SJSA1 (cell line): ENCODE measurements at places on chromosomes 3 and 15.
A peak's percentile ranks its signal among the peaks of the same experiment; 100 is the strongest.

- no peak for DNase-seq
Observed at GRCh38 chr15:69360642-69361041, 53.5 kb upstream of the KIF23 start.

- no peak for DNase-seq
Observed at GRCh38 chr3:125025642-125026041, 30.2 kb downstream of the HEG1 start.

DNA sequence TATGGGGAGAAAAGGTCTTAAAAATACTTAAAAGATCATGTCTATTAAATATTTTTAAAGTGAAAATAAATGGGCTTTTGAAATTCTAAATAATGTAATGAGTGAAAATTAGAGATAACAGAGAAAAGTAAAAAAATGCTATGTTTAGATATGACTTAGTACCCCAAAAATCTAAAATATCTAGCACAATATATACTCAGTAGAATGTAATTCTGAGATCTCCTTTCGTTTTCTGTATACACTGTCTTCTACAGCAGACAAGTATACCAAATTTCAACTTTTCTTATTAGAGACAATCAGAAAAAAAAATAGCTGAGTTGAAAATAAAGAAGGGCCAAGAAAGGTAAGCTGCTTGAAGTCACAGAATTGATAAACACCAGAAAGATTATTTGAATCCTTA is 140.8 kb downstream of the ADAM10 start:
- DNase-seq: no peak

GRCh38 chr15:73578026-73578425 is 55.2 kb downstream of the NPTN start:
- DNase-seq: no peak

DNA sequence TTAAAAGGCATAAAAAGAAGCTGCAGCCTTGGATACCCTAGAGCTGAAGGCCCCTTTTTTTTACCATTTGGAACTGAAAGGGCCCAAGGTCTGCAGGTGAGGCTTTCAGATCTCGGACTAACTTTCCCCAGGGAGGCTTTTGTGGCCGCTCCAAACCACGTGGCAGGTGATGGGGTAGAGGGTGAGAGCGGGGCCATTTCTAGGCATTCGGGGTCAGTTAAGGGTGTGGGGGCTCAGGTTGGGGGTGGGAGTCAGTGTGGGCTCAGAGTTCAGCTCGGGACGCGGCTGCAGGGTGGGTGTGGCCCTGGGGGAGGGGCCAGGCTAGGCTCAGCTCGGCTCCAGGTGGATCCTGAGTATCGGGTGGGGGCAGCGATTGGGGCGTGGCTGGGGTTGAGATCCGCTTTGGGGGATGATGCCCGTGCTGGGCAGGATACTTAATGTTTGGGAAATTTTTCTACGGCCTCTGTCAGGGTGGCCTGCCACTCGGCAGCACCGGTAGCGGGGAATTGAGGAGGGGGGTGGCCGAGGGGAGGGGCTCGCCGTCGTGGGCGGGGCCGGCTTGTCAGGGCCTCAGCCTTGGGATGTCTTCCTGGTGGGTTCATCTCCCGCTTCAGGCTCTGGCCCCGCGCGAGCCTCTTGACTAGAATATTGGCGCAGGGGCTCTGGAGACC is 2.5 kb downstream of the KLF13 start:
- no peak for DNase-seq

GRCh38 chr3:88117683-88118082 is 32.1 kb upstream of the C3orf38 start:
- no peak for DNase-seq

- no peak for DNase-seq
Observed at GRCh38 chr3:139572847-139573672, 33.5 kb upstream of the RBP1 start.

GRCh38 chr3:119738741-119739140 is 35.9 kb downstream of the CFAP91 start:
- DNase-seq: no peak

DNA sequence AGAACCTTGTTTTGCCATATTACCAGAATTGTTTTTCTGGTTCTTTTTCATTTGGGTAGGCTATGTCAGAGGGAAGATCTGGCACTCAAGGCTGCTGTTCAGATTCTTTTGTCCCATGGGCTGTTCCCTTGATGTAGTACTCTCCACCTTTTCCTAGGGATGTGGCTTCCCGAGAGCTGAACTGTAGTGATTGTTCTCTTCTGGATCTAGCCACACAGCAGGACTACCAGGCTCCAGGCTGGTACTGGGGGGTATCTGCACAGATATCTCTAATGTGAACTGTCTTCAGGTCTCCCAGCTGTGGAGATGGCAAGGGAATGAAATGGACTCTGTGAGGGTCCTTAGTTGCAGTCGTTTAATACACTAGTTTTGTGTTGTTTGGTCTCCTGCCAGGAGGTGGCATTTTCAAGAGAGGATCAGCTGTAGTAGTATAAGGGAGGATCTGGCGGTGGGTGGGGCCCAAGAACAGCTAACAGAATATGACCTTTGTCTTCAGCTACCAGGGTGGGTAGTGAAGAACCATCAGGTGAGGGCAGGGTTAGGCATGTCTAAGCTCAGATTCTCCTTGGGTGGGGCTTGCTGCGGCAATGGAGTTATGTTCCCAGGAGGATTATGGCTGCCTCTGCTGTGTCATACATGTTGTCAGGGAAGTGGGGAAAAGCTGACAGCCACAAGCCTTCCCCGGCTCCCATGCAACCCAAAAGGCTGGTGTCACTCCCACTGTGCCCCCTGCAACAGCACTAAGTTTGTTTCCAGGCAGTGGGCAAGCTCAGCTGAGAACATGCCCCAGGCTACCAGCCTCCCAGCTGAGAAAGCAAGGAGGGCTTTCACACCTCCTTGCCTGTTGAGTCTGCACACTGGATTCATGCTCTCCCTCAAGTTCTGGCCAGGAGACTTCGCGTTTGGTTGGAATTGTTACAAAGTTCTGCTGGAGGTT is 252.5 kb downstream of the ISL2 start:
- DNase-seq: no peak

DNA sequence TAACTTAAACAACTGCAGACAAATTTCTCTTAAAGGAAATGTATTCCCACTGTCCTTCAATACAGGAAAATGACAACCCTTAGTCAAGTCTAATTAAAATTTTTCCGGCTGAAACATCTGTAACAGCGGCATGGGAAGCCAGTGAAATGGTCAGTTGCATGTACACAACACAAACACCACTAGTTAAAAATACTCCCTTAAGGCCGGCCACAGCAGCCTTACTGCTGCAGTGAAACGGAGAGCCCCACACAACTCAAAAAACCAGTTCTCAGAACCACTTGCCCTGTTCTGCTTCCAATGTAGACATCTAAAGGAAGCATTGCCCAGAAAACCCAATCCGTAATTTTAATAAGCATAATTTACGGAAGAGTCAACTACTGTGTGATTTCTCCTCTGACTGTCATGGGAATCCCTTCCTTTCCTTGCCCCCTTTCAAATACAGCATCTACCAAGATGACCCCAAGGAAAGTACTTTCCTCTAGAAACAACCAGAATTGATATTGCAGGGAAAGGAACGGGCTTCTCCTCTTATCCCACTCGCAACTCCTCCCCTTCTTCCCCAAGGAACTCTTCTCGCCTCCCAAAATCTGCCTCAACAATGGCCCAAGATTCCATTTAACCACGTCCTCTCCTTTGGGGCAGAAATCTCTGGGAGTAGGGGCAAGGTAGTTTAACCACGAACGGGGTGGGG is 1.6 kb downstream of the FBN1 start:
- peak; percentile 51 for DNase-seq

GRCh38 chr3:128112357-128112968 is 11.1 kb downstream of the RUVBL1 start:
- DNase-seq: peak; percentile 82

DNA sequence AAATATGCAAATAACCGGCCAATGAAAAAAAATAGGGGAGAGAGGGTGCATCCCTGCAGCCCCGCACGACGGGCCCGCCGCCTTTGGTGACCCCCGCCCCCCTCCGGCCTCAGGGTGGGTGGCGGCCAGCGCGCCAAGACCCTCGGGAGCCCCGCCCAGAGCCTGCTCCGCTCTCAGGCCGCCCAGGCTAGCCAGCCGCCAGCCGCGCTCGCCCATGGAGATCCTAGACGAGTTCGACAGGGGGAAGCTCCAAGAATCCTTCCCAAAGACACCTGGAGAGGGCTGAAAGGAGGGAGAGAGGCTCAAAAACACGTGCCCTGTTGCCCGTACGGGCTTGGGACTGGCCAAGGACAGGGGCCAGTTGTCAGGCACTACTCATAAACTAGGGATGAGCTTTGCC is 434.0 kb downstream of the NR2F2 start:
- DNase-seq: no peak

- DNase-seq: peak; percentile 27
Observed at GRCh38 chr15:101029971-101030661, 111.0 kb downstream of the LRRK1 start.

DNA sequence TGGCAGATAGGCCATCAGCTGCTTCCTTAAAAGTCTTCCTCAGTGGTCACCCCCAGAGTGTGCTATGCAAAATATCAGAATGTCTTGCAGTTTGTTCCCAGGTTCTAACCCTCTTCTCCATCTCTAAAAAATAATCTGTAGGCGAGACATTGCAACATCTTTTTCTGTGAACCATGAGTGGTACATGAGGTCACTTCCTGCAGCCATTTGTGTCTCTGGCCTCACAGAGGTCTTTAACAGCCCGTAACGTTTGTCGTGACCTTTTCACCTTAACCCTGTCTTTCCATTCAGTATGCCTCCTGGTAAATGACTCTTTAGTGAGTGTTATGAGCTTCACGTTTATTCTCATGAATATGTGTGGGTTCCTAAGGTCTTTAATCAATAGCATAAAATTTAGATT is 145.4 kb downstream of the KLHL25 start:
- no peak for DNase-seq

GRCh38 chr3:86990012-86990733 is 776 bp downstream of the VGLL3 start:
- peak; percentile 54 for DNase-seq

- no peak for DNase-seq
Observed at GRCh38 chr3:22621205-22621809, 581.8 kb upstream of the UBE2E2 start.

GRCh38 chr3:110598847-110599490 is 472.6 kb upstream of the NECTIN3 start:
- peak; percentile 72 for DNase-seq

GRCh38 chr3:61146010-61146890 is 105.0 kb downstream of the FHIT start:
- no peak for DNase-seq

DNA sequence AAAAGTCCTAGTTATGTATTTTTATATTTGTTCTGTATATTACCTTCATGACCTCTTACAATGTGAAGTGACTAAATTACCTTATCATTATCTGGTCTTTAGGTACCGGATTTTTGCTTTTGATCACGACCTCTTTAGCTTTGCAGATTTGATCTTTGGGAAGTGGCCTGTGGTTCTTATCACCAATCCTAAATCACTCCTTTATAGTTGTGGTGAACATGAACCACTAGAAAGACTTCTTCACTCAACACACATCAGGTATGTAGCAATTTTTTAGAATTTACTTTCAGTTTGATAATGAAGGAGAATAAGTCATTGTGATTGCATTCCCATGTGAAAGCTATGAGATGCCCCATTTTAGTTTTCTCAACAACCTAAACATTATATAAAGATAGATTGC is 18.3 kb downstream of the TMEM62 start:
- no peak for DNase-seq

DNA sequence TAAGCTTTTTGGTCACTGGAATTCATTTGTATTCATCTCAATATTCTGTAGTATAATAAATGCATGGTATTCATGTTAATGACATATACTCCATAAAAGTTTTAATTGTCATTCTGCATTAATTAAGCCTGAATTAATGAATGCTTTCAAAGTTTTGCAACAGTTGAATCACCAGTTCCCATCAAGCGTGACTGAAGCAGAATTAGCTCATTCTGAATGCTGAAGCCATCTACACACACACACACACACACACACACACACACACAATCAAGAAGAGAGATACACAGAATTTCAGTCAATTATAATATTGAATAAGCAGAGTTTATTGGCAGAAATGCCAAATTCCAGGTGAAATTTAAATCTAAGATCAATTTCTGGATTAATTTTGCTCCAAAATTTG is 252.1 kb upstream of the KCNMB2 start:
- no peak for DNase-seq

- no peak for DNase-seq
Observed at GRCh38 chr3:106247902-106248684, 379.3 kb upstream of the CBLB start.

DNA sequence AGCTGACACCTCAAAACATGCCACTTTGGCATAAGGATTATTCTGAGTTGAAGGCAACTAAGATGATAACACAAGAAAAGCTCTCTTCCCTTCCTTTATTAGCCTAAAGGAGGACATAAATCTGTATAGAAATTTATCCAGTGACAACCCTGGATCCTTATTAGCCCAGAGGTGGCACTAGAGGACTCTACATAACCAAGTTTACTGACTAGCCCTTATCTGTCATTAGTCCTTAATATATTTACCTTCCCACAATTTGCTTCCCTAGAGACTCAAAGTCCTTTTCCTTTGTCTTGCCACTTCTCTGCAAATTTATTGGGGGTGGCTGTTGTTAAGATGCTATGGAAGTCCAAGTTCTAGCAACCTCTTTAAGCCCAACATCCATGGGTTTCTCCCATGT is 26.7 kb downstream of the CEP70 start:
- no peak for DNase-seq

DNA sequence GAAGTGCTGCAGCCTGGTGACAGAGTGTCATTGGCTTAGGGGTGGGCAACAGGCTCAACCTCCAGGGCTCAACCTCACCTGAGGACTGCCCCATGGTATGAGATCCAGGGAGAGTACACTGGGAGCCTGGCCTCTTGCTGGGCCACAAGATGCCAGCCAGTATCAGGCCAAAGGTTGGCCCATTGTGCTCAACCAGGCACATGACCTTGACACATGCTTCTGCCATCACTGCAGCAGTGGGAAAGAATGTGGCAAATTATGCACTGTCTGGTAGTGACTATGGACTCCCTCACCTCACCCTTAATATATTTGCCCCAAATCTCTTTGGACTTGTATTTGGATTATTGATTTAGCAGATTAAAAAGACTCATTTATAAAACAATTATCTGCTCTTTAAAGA is 233.9 kb upstream of the GOLGA6L4 start:
- no peak for DNase-seq

DNA sequence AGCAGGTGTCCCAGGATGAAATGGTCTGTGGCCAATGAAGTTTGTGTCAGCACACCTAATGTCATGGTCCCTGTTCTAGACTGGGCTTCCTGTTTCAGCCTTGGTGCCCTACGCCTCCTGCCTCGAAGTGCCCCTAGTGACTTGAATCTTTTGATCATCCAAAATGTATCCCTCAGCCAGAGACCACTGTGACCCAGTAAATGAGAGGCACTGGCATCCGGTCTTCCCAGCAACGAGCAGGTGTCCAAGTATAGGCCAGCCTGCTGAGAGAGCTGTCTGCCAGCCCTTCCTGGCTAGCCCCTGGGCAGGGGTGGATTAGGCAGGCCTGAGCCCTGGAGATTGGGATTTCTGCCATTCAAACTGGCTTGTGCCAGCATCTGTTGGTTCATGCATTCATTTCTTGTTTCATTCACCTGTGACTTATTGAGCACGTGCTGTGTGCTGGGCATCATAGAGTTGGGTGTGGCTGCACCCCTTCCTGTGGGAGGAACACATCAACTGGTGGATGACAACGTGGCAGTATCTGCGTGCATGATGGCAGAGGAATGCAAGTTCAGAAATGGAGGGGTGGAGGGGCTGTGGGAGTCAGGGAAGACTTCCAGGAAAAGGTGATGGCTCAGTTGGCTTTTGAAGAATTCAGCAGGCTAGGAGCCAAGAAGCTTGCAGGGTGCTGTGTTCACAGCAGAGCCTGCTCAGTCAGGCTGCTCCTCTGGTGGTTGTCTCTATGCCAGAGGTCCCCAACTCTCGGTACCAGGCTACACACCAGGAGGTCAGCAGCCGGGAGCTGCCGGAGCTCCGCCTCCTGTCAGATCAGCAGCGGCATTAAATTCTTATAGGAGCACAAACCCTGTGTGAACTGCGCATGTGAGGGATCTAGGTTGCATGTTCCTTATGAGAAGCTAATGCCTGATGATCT is 21.6 kb downstream of the ESYT3 start:
- DNase-seq: no peak
